Mesenteric fat pad (tissue), 1 donor: ENCODE measurements at places on chromosomes 7 and 10. TPM values are rescaled to one million over a fixed set of nuclear protein-coding genes. Genes with fewer than 3 reads are reported as not detected.

- DNase-seq = no peak
Observed at GRCh38 chr10:96996275-96996965, 164.3 kb downstream of the LCOR start.

Gene C10orf67
- total RNA-seq = not detected

GRCh38 chr7:92837000-92837749 is 802 bp upstream of the CDK6 start:
- no peak for DNase-seq

GRCh38 chr7:142463401-142463850 is 205.6 kb upstream of the PRSS58 start:
- DNase-seq = no peak

Gene ZNF273
- 2.1 TPM for total RNA-seq

DNA sequence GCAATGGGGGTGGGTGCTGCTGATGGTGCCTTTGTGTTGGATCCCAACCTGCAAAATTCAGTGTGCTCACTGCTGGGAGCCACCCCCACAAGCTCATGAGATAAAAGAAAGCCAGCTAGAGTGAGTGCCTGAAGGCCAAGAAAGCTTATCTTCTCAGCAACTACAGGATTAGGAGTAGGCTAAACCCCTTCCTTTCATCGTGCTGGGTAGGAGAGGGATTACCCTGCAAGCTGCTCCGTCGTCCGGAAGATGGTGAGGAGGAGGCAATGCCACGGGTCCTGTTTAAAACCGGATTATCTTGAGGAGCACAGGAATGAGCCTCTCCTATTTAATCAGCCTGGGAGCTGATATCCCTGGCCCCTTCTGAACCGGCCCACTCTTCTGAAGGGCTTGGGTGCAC is 258.0 kb downstream of the GALNT17 start:
- DNase-seq = no peak

DNA sequence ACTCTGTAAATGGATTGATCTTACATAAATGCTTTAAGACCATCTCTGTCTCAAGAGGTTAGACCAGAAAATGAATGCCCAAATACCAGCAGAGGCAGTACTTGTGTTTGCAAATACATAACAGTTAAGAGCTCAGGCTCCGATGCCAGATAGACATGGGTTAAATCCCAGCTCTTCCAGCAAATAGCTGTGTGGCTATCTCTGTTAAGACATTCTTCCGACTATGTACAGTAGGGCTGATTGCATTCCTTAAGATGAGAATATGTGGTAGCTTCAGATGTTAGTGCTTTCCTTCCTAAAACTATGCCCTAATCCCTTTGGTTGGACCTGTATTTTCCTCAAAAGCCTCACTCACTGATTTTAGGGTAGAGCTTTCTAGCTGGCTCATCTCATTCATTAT is 2.2 kb downstream of the IDE start:
- no peak for DNase-seq

GRCh38 chr10:14182781-14183180 is 147.9 kb downstream of the FRMD4A start:
- no peak for DNase-seq

- no peak for DNase-seq
Observed at GRCh38 chr10:17737027-17737965, 14.7 kb upstream of the TMEM236 start.

Gene ADCYAP1R1
- total RNA-seq = 2.5 TPM

GRCh38 chr7:118233799-118234198 is 9.3 kb downstream of the ANKRD7 start:
- DNase-seq = no peak

Gene SFTPA1
- not detected for total RNA-seq

DNA sequence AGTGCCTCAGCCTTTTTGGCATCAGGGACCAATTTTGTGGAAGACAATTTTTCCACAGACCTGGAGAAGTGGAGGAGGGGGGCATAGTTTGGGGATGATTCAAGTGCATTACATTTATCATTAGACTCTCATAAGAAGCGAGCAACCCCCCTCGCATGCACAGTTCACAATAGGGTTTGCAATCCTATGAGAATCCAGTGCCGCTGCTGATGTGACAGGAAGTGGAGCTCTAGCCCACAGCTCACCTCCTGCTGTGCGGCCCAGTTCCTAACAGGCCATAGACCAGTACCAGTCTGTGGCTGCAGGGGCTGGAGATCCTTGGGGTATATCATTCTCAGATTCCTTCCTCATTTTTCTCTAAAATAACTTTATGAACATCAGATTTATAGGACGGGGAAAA is 50.8 kb downstream of the ATAD1 start:
- DNase-seq = no peak

DNA sequence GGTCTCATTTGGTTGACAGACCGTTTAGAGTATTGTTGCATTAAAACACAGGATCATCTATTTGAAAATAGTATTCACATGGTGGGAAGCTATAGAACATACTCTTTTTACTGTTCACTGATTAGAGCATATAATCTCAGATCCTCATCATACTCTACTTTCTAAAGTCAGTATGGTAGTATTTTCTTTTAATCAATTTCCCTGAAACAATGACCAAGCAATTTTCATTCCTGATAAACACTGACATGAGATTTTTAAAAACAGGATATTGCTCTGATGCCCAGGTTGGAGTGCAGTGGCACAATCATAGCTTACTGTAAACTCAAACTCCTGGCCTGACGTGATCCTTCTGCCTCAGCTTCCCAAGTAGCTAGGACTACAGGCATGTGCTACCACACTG is 63.9 kb downstream of the PTPN12 start:
- no peak for DNase-seq

DNA sequence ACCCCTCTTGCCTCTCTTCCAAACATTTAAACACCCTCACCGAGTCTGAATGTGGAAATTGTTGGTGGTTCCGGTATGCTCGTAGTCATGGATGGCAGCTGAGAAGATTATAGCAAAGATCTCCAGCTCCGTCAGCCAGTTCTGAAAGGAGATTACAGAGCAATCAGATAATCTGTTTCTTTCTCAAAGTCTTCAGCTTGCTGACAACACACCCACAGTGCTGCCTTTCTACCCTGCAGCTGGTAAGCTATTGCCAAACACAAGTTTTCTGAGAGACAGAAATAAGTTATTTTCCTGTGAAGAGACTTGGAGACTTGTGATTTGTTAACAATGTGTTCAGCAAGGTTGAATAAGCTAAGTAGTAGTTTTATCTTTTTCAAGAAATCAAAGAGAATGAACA is 163.6 kb downstream of the PPP1R17 start:
- no peak for DNase-seq

- no peak for DNase-seq
Observed at GRCh38 chr7:133830081-133830480, 297.1 kb upstream of the LRGUK start.

Gene PIK3AP1
- 17.7 TPM for total RNA-seq

Gene SYNPO2L
- total RNA-seq = 0.10 TPM

DNA sequence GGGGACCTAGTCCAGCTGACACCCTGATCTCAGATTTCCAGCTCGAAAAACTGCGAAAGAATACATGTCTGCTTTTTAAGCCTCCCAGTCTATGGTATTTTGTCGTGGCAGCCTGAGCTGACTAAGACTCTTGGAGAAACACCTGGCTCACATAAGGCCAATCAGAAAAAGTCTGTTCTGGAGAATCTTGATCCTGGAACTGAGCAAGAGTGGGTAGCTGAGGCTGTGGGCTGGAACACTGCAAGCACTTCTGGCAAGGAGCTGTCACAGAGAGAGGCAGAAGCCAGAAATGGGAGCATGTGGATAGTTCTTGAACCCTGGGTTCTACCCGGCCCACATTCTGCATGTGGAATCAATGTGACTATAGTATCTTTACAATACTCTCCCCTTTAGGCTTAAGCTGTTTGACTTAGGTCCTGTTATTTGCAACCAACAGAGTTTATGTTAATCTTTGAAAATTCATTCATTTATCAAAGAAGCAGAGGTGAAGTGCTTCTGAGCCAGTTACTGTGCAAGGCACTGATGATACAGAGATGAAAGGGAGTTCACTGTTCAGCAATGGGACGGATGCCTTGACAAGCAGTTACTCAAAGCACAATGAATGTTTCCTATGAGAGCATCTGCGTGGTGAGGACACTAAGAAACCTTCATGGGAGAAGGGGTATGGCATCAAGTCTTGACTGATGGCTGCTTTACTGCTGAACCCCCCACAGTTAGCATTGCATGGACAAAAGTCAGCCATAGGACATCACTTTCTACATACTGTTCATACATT is 4.4 kb upstream of the C10orf90 start:
- no peak for DNase-seq
